ENCODE measurements at places on chromosomes 2 and 18.

DNA sequence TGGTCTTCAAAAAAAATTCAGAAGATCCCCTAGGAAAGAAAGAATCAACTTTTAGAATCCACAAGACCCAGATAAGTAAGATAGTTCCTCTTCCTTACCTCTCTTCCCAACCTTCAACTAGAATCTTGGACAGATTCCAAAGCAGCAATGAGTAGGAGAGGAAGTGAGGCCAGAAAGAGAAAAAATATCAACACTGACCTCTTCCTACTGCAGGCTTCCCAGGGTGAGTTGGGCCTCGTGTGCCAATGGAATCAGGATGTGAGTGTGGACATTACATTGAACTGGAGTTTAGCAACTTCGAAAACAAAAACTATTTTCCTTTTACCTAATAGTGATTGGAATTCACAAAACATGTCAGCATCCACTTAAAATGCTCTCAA, 102.5 kb upstream of the PIEZO2 start:
- no peak for DNase-seq

DNA sequence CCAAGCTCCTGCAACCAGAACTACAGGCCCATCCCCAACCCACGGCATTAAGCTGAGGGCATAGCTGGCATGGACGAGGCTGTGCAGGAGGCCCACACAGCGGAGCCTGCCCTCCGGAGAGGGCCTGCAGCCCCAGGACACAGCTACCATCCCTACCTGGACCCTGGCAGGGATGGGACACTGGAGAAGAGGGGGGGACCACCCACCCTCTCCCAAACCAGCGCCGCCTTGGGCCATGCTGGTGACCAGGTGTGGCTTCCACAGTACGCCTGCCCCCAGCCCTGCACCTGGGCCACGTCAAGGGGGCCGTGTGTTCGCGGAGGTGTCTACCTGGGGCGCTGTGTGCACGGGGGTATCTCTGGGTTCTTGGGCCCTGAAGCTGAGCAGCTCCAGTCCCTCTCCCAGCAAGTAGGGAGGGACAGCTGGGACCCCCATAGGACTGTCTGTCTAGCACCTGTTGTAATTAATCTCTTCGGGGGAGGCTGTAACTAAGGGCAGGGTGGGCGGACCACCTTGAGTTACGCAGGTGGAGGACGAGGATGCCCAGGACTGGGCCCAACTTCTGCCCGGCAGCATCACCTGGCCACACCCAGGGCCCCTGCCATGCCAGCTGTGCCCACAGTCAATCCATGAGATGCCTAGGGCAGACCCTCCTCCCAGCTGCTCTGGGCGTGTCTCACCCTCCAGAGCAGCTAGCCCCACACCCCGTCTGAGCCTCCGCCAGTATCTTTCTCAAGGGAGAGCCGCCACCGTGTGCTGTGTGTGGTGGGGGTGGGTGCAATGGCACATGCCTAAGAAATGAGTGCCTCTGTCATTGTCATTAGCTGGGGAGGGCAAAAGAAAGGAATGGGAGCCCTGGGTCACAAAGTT, 18.3 kb downstream of the HS6ST1 start:
- no peak for DNase-seq

- no peak for DNase-seq
Measured at GRCh38 chr18:22827216-22827615, 105.9 kb upstream of the RBBP8 start.

GRCh38 chr18:56890632-56891031, 239.5 kb downstream of the WDR7 start:
- DNase-seq = no peak

GRCh38 chr2:150060341-150060740, 427.1 kb downstream of the RND3 start:
- no peak for DNase-seq

GRCh38 chr2:236798491-236798890, 228.9 kb downstream of the ACKR3 start:
- no peak for DNase-seq

GRCh38 chr18:45416168-45416567, 199.1 kb upstream of the SLC14A2 start:
- DNase-seq = no peak

DNA sequence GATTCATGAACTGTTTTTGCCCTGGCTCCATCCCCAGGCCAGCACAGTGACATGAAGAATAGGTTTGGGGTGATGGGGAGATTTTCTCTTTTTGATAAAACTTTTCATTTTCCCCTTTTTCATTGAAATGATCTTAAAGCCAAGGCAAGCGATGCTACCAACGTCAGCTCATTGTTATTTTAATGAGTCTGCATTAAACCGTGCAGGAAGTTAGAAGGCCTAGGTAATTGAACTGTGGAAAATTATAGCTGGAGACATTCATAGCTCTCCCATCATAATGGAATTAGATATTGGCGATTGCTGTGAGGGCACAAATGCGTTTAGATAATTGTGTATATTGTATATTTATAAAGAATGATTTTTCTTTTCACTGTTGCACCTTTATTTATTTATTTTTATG, 33.2 kb downstream of the SMARCAL1 start:
- no peak for DNase-seq

GRCh38 chr2:225487878-225488416, 88.4 kb downstream of the NYAP2 start:
- no peak for DNase-seq
